ENCODE measurements at places on chromosomes 5 and 9.

DNA sequence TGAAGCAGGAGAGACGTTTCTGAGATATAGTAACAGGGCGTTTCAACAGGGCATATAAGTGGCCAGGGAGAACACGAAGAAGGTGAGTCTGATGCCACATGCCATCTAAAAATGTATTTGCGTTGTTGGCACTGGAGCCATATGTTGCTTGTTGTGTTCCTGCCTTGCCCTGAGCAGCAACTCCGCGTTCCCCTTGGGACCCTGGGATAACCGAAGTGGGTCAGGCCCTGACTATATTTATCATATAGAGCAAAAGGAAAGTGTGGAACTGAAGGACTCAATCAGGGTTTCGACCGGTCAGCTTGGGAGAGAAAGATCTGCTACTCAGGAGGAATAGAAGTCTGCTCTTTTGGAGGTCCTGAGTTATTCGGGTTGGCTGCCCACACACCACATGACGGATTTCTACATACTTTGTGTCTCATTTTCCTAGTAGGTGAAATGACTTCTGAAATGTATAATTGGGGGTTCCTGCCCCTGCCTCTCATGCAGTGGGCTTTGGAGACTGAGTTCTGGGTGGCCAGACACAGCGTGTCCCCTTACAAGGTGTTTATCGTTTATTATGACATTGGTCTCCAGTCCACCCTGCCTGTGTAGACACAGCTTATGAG lies 3.0 kb downstream of the STC2 start:
- no peak for DNase-seq

- DNase-seq = no peak
Measured at GRCh38 chr5:96337048-96337781, 95.8 kb downstream of the PCSK1 start.

GRCh38 chr9:7289773-7290172 lies 509.8 kb downstream of the DMAC1 start:
- no peak for DNase-seq

GRCh38 chr9:12774861-12775678 lies at the start of gene LURAP1L:
TSS of gene LURAP1L (plus strand) at chr9:12775020. CDS start at chr9:12775716, 696 bp downstream.
- DNase-seq = peak; percentile 73

DNA sequence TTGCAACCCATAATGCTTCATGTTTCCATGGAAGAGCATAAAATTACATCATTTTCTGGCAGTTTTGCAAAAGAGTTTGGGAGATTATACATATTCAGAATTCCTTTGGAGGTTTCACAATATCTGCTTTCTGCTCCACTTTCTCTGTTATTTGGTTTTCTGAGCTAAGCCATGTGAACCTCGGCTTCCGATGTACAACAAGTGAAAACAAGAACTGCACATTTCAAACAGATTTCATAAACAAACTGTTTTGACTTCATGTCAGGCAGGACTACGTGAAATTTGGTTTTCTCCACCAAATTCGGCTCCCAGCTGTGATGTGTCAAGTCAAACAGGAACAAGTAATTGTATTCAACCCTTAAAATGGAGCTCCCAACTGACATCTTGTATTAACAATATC lies 609.8 kb downstream of the IRX1 start:
- no peak for DNase-seq

GRCh38 chr5:168024306-168024705 lies 267.1 kb upstream of the WWC1 start:
- no peak for DNase-seq

GRCh38 chr5:123207852-123208251 lies 118.8 kb downstream of the PRDM6 start:
- DNase-seq = no peak

DNA sequence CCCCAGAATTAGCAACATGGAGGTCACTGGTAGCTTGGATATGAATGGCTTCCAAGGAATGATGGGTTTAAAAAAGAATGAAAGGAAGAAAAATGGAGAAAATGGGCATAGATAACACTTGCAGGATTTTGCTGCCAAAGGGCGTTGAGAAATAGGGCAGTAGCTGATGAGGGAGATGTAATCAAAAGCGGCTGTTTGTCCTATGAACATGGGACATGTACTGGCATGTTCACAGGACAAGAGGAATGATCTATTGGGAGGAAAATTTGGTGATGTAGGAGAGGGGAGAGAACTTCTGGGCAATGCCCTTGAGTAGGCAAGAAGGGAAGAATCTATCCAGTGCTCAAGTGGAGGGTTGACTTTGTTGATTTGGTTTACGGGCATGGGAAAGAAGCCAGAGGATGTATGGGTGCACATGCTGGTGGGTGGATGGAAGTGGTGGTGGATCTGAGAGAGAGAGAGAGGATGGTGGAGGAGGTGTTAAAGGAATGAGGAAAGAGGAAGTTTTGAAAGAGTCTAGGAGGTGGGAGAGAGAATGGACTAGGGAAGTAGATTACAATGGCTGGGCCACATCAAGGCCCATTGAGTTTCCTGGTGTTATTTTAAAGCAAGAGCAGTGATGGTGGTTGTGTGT lies 115.1 kb upstream of the MVB12B start:
- no peak for DNase-seq

DNA sequence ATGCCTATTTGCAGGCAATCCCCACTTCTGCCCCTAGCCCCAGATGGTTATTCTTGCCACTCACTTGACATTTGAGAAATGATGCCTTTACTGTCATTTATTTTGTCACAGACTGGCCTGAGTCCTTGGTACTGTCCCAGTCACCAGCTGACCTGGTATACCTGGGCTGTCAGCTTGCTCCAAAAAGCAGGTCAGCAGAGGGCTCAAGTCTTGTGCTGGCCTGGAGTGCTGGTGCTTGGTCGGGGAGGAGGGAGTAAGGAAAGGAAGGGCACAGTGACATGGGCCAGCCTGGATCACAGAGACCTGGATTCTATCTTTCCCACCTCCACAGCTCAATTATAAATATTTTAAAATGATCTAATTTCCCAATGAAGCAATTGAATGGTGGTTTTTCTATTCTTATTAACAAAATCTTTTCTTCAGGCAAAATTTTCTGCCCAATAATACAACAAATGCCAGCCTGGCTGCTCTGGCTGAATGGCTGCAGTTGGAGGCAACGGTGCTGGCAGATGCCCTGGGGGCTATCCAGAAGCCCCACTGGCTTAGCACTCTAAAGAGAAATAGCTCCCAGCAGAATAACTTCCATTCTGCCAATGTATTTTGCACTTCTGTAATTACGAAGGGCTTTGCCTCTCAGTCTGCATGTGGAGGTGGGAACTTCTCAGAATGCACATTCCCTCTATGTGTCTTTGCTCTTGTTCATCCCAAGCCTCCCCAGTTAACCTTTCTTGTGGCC lies 160.6 kb downstream of the GADD45G start:
- no peak for DNase-seq

DNA sequence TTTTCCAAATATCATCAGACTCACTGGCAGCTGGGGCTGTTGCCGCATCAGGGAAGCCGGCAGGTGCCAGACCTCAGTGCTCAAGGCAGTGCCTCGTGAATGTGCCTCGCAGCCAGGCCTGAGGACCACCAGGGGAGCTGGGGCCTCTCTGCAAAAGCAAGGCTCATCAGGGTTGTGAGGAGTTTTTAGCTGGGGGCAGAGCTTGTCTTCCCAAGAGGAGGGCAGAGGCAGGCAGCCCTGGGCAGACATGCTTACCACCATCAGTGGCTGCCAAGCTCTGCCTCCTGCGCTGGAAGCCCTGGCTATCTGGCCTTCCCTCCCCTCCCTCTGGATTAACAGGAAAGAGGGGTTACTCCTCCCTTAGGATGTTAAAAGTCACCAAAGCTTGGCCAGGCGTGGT lies 8.8 kb upstream of the TBC1D9B start:
- no peak for DNase-seq

DNA sequence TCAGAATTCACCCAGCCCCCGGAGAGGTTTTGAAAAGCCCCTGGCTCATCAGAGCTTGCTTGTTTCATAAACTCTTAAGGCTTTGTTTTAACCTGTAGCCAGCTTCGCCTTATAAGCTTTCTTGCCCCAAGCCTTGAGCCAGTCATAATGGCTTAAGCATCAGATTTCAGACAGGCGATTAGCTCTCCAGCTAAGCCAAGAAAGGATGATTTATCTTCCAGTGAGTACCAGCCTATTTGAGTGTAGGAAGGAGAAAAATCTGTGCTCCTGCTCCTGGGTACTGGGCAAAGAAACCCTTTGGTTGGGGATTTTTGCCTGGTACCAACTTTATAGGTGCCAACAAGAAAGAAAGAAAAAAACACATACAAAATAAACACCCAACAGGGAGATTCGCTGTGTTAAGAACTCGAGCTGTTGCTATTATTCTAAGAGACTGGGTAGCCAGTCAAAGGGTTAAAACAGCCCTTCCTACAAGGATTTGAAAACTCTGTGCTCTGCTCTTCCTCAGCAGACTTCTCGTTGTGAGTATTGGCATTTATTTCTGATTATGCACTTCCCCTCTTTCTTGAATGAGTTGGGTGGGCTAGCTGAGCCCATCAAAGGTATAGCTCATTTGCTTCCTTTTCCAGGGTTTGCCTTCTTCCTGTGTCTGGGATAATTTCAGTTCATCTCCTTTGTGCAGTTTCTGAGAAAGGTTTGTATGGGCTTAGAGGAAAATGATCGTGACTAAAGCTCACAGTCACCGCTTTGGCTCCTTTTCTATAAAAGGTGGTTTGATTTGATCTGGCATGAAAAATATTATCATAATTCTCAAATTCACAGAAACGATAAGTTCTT lies 157.2 kb upstream of the DMRT1 start:
- peak; percentile 61 for DNase-seq

GRCh38 chr9:84750152-84750865 lies 80.8 kb downstream of the NTRK2 start:
- no peak for DNase-seq

- no peak for DNase-seq
Measured at GRCh38 chr9:95266649-95267048, 50.9 kb downstream of the FANCC start.

GRCh38 chr5:179526978-179527377 lies 23.4 kb upstream of the RUFY1 start:
- no peak for DNase-seq

- peak; percentile 84 for DNase-seq
Measured at GRCh38 chr5:110738503-110738811, 350 bp upstream of the SLC25A46 start.

DNA sequence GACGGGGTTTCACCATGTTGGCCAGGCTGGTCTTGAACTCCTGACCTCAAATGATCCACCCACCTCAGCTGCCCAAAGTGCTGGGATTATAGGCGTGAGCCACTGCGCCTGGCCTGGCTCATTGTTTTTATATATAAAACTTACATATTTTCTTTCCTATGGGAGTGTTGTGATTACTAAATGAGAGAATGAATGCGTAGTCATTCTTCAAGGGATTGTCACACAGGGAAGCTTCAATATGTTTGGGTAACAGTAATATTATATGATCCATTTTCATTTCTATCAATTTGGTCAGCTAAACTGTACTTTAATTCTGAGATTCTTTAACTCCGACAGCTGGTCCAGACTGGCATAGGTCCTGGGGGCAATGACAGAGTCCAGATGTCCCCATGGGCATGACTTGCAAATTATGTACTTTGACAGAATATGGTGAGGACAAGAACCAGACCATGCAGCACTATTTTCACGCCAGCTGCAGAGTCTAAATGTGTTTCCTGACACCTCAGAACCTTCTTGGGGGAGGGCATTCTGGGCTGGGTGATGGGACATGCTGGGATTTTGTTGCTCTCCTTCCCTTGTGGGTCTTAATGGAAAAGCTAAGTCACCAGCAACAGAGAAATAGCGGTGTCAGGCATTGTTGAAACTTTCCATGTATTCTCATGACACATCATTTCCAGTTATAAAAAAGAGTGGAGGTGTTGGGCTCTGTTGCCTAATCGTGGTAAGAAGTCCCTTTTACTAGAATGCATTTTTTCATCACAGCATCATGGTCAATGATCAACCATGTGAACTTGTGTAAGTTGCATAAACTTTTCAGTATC lies 40.9 kb upstream of the TNC start:
- peak; percentile 34 for DNase-seq

DNA sequence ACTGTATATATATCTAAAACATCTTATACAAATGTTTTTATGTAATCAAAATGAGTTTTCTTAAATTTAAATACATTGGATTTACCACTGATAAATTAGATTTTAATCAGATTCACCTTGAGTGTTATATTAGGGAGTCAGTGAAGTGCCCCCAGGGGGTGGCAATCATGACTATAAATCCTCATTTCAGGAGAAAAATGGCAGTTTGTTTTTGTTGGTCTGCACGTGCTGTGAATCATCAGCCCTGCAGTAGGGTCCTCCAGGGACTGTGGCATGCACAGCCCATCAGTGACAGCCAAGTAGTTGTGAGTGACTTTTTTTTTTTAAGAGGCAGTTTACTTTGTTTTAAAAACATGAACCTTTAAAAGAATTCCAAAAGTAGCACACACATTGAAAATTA lies 65.2 kb downstream of the ZSWIM6 start:
- DNase-seq = peak; percentile 27

DNA sequence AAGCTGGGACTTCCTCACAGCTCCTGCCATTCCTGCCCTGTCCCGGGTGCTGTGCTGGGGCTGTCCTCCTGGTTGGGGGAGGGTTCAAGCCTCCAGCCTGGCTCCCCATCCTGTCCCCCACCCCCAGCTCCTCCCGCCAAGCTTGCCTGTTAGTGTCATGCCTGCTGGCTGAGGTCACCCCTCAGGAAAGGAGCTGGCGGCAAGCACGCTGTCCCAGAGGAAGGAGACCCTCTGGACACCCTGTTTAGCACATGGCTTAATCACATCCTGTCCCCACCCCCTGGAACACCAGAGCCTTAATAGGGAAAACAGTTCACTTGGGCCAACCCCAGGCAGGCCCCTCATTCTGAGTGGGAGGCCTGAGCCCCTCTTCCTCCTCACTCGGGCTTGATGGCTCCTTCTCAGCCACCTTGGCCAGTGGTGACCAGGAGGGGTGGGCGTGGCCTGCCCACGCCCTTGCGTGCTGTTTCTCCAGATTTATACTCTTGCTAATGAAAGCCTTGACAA lies 9.2 kb upstream of the PHYHD1 start:
- DNase-seq = peak; percentile 66

GRCh38 chr9:17521100-17521855 lies 57.6 kb upstream of the SH3GL2 start:
- DNase-seq = no peak

DNA sequence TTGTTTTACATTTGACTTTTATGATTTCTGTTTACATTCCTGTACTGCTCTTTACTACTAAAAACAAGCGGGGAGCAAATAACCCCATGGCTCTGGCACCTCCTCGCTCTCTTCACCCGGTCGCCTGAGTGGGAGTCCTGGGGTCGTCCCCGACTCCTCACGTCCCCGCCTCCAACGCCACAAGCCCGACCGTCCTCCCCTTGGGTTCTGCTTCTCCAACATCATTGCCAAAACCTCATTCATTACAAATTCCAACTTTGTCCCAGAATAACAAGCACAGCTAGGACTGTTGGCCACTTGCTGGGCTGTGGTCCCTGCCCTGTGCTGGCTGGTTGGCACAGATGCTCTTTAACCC lies 35.1 kb downstream of the MRPL36 start:
- DNase-seq = no peak

GRCh38 chr5:90581956-90582355 lies 23.4 kb downstream of the ADGRV1 start:
- no peak for DNase-seq

GRCh38 chr9:119924736-119925135 lies 555.5 kb upstream of the BRINP1 start:
- no peak for DNase-seq

GRCh38 chr5:2207416-2208238 lies 324.9 kb upstream of the IRX4 start:
- no peak for DNase-seq

- DNase-seq = no peak
Measured at GRCh38 chr5:96703384-96703920, 41.3 kb downstream of the CAST start.

GRCh38 chr9:98691890-98692289 lies 16.8 kb downstream of the GABBR2 start:
- no peak for DNase-seq
